ENCODE measurements at places on chromosomes 6 and 20. TPM values are rescaled to one million over a fixed set of nuclear protein-coding genes. Genes with fewer than 3 reads are reported as not detected.

The KCNK5 gene
- not detected for total RNA-seq

The C6orf58 gene
- not detected for total RNA-seq

The BPIFB2 gene
- total RNA-seq: not detected

The BPIFA1 gene
- not detected for total RNA-seq

The CPNE5 gene
- total RNA-seq: not detected

The SSTR4 gene
- not detected for total RNA-seq

The LINC00237 gene
- total RNA-seq: not detected

The LRRC1 gene
- total RNA-seq: 2.8 TPM

The CTNNBL1 gene
- 33.6 TPM for total RNA-seq

The HUS1B gene
- 0.17 TPM for total RNA-seq

The OR12D3 gene
- not detected for total RNA-seq

The RAET1E gene
- total RNA-seq: 1.3 TPM

GRCh38 chr6:6220718-6221117 is 99.7 kb downstream of the F13A1 start:
- peak; percentile 38 for DNase-seq

GRCh38 chr6:1554476-1555310 is 55.0 kb upstream of the FOXC1 start:
- DNase-seq: peak; percentile 58

- DNase-seq: peak; percentile 29
These were observed 44.4 kb downstream of the RSPO3 start for GRCh38 chr6:127162836-127163235.

GRCh38 chr20:10276878-10277580 is 58.4 kb downstream of the SNAP25 start:
- DNase-seq: no peak

- DNase-seq: no peak
These were observed 244.2 kb downstream of the EPM2A start for GRCh38 chr6:145491126-145491525.

- DNase-seq: no peak
These were observed 86.0 kb downstream of the AFG1L start for GRCh38 chr6:108380876-108381275.

GRCh38 chr6:136038531-136038930 is 187.0 kb downstream of the PDE7B start:
- no peak for DNase-seq

- no peak for DNase-seq
These were observed 32.4 kb upstream of the FAM135A start for GRCh38 chr6:70380771-70381416.

DNA sequence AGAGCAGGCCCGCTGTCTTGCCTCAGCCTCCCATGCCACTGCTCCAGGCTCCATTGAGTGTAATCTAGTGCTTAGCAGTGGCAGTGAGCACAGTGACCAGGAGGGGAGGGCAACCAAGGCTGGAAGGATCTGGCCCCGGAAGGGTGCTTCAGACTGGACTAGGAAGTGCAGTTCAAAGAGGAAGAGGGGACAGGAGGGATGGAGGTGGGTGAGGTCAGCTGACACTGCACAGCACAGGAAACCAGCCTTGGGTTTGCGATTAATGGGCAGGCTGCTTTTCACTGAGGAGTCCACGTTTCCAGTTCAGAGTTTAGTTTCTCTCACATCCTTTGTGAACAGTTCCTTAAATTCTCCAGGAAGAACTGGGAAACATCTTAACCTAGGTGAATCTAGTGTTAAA is 46.9 kb downstream of the CDS2 start:
- no peak for DNase-seq

GRCh38 chr6:134363323-134364039 is 45.6 kb upstream of the SGK1 start:
- peak; percentile 71 for DNase-seq

GRCh38 chr6:134932535-134933470 is 17.1 kb downstream of the ALDH8A1 start:
- DNase-seq: no peak

DNA sequence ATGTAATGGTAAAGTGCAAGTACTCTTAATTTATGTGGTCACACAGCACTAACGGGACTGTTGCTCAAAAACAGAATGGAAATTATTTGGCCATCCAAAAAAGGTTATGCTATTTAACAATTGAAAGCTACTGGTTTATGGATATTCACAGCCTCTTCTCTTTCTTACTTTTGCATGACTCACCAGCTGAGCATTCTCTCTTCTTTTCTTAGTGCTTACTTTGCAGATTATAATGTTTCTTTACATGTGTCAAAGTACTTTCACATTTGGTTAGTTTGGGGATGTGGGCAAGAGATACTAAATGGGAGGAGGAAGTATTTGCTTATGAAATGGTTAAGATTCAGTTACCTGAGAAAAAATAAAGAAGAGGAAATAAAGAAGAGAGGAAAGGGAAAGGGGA is 610.5 kb downstream of the HTR1B start:
- DNase-seq: peak; percentile 56

DNA sequence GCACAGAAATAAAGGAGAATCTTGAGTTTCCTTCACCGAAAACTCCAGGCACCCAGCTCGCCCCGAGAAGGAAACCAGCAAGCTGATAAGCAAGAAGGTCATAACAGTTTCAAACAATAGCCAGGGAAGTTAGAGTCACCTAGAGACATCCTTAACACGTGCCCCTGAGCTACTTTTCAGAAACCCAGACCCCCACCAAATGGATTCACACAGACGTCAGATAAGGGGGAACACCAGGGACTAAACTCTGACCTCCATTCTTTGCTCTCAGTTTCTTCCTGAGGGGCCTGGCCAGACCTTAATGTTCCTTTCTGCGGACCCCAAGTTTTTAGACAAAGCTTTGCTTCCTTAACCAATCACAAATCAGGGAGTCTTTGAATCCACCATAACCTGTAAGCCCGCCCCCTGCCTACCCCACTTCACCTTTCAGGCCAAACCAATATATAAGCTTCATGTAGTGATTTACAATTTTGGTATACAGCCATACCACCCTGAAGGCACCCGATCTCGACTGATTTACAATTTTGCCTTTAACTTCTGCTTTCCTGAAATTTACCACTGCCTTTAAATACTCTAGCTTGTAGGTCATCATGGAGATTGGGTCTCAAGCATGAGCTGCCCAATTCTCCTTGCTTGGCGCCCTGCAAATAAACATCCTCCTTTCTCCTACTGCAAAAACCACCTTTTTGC is 11.7 kb downstream of the SOD2 start:
- no peak for DNase-seq

DNA sequence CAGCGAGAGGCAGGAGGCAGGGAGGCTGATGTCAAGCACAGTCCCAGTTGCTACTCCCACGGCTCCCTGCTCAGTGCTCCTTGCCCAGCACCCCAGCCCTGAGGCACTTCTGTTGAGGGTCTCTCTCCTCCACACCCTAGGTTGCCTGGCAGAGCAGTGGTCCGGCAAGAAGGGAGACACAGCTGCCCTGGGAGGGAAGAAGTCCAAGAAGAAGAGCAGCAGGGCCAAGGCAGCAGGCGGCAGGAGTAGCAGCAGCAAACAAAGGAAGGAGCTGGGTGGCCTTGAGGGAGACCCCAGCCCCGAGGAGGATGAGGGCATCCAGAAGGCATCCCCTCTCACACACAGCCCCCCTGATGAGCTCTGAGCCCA is 9.1 kb downstream of the CNPY3 start:
- no peak for DNase-seq

DNA sequence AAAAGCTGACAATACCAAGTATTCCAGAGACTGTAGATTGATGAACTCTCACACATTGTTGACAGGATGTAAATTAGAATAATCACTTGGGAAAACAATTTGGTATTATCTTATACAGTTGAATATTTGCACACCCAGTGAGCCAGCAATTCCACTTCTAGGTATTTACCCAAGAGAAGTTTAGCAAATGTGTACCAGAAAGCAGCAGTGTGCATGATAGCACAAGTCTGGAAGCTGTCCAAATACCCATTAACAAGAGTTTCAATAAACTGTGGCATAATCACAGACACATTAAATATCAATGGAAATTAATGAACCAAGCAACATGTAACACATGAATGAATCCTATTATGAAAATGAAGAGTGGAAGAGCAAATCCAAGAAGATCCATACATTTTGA is 233.6 kb downstream of the TPBG start:
- no peak for DNase-seq

- DNase-seq: no peak
These were observed 61.4 kb downstream of the WDR27 start for GRCh38 chr6:169640351-169640852.

DNA sequence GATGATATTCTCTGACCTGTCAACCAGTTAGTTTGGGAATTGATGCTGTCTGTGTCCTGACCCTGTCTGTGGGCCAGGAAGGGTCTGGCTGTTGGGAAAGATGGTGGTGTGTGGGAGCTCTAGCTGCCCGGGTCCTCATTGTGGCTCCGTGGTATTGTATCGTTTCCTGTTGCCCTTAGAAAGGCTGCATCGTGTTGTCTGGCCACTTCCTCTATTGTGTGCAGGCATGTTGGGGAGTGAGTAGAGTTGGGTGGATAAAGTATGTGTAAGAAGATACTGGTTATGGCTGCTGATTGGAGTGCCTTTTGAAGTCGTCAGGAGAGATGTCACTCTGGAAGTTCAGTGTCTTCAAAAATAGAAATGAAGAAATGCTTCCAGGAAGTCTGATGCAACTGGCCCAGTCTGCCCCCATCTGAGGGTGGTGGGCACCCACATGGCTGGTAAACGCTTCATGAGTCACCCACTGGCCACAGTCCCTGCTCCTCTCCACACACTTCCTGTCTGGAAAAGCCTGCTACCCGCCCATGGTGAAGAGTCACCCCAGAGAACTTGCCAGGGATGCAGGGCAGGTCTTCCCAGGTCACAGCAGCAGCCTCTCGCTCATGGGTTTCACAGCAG is 27.9 kb downstream of the PPARD start:
- peak; percentile 98 for DNase-seq

DNA sequence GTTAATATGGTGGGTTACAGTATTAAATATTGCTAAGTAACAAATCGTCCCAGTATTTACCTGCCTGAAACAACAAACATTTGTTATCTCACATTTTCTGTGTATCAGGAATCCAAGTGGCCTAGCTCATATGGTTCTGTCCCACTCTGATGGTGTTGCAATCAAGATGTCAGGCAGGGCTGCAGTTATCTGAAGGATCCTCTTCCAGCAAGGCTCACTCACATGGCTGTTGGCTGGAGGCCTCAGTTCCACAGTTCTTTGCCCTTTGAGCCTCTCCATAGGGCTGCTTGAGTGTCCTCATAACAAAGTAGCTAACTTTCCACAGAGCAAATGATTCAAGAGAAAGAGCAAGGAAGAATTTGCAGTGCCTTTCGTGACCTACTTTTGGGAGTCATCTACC is 17.7 kb downstream of the RAB22A start:
- DNase-seq: no peak

GRCh38 chr6:49550492-49551077 is at the start of gene C6orf141:
Gene C6orf141 (plus strand): TSS chr6:49550668. CDS start chr6:49550793, 125 bp downstream.
- DNase-seq: peak; percentile 20

- DNase-seq: no peak
These were observed 15.6 kb downstream of the ENPP1 start for GRCh38 chr6:131823276-131823902.

DNA sequence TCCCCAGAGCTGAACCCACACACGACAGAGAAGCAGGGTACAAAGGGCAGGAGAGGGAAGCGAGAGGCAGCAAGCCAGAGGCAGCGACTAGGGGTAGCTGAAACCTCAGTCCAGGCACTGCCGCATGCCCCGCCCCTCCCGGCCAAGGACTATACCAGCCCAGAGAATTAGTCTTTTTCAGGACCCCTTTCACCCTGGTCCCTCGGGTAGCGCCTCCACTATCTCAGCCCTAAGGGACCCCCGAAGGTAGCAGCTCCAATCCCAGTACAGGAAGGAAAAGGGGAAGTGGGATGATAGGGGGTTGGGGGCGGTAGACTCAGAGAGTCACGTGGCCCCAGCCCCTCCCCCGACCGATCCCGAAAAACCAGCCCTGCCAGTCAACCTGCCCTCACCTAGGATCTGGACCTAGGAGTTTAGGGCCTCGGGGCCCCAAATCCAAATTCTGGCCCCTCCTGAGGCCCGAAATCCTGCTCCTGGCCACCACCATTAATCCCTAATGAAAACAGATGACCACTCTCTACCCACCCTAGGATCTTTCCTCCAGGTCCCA is 1.3 kb downstream of the RGL2 start:
- no peak for DNase-seq

- no peak for DNase-seq
These were observed 9.5 kb upstream of the NKX2-2 start for GRCh38 chr20:21523281-21523868.

GRCh38 chr20:16966276-16966880 is 218.2 kb downstream of the OTOR start:
- DNase-seq: no peak

DNA sequence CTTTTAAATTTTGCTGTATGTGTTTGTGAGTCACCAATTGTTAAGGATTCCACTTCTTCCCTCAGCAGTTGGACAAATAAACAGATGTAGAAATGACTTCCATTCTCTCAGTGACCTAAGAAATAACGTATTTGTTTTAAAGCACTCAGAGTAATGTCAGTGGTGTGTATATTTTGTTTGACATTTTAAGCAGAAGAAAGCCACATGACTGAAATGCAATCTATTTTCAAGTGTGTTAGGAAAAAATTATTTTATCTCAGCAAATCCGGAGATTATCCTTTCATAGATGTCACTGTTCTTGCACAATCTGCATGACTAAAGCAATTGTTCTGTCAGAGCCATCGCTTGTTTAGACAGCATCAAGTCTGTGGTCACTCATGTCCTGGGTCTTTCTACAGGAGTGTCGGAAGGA is 77.1 kb downstream of the JAG1 start:
- DNase-seq: peak; percentile 90

DNA sequence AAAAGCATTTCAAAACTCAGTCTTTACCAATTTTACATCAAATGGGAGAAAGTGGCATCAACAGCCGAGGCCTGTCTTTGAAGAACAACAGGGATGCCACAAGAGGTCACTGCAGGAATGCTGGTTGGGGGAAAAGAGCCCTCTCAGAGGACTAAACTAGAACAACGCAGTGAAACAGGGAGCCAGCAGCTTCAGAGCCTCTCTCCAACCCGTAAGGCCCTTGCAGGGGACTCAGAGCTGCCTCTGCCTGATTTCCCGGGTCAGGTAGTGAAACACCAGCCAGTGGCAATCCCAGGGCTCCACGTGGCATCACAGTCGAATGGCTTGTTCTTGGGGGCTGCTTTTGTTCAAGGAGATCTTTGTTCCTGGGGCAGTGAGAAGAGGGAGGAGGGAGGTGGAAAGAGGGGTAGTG is 55.0 kb upstream of the KCNK16 start:
- DNase-seq: peak; percentile 32

- no peak for DNase-seq
These were observed 195.0 kb downstream of the PAX1 start for GRCh38 chr20:21900431-21900830.

All from LHCN-M2 (cell line).